ENCODE measurements at places on chromosomes 3 and 15.

GRCh38 chr3:4926892-4927291 is 52.3 kb upstream of the BHLHE40 start:
- DNase-seq: no peak

DNA sequence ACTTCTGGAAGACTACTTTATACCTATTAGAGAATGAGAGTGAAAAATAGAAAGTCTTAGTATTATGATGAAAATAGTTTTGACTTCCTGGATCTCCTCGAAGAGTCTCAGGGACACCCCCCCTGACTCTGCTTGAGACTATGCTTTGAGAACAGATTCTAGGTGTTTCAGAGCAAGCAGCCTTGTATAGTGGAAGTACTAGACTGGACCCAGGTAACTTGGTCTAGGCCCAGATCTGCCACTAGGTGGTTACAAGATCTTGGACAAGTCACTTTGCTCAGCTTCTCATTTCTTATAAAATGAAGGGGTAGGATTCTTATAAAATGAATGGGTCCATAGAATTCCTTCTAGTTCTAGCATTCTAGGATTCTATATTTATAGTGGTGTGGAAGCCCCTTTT is 9.1 kb downstream of the ABHD5 start:
- DNase-seq: no peak

DNA sequence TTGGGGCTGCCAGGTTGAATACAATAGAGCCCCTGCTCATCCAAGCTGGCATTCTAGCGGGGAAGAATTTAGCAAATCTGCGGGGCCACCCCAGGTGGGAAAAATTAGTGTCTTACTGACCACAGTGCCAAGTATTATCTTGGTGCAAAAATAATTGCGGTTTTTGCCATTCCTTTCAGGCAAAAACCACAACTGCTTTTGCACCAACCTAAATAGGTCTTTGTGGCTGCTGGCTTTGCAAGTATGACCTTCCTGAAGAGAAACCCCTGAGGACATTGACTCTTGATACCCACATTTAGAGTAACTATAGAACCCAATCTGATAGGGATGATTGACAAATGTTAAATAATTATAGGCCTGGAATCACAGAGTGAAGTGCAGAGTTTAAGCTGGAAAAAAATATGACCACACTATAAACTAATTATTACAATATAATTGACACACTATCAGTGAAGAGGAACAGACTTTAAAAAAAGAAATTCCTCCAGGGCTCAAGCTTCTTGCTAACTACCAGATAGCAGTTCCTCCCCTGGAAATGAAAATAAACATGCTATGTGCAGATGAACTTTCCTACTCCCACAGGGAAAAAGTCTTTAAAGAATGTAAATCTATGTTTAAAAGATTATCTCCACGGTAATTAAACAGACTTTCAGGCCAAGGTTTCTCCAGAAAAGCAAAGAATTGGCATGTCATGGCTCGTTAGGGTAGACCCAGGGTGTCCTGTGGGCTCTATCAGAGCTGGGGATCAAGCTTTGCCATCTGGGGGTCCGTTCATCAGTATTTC is 34.4 kb downstream of the CA12 start:
- DNase-seq: no peak

DNA sequence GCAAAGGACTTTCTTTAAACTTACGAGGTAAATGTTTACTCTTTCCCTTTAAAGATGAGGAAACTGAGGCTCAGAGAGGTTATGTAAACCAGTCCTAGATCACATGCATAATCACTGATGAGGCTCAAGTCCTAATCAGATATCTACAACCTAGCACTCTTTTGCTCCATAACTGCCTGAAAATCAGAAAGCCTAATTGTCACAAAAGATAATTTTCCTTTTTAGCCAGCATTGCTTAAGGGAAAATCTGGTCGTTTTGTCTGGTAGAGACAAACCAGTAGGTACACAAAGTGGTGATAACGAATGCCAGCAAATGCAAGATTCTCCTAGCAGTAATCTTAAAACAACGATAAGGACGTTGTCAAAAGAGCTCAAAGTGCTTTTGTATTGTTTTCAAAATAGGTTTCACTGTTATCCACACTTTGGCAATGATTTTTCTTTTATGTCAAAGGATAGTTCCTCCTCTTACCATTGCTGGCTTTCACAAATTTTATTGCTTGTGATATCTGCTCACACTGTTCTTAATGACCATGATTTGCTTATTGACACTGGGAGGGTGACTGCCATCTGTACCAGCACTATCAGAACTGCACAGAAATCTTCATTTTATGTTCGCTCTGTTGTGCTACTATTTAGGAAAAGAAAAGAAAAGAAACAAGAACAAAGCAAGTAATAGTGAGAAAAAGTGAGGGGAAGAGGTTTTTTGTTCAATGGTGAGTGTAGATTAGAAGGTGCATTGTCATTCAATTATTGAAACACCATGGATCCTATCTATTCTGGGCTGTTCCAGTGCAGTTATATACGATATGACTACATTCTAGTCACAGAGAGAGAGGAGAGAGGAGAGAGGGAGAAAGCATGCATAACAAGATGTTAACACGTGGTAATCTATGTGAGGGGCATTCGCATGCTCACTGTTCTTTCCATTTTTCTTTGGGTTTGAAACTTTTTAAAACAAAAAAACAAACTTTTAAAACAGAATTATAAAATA is 13.7 kb downstream of the IQCH start:
- no peak for DNase-seq

DNA sequence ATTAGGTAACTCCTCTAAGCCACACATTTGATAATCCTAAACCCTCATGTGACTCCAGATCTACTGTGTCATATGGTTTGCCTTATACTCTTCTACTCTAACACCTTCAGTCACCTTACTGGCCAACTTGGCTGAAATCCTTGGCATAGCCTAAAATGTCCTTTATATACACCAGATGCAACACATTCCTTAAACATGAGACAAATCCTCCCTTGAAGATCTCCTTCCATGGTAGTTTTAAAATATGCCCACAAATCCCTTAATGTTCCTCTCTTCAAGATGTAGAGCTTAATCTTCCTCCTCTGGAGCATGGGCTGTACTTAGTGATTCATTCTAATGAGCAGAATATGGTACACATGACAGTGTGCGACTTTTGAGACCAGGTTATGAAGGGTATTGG is 238.9 kb downstream of the SUCLG2 start:
- no peak for DNase-seq

DNA sequence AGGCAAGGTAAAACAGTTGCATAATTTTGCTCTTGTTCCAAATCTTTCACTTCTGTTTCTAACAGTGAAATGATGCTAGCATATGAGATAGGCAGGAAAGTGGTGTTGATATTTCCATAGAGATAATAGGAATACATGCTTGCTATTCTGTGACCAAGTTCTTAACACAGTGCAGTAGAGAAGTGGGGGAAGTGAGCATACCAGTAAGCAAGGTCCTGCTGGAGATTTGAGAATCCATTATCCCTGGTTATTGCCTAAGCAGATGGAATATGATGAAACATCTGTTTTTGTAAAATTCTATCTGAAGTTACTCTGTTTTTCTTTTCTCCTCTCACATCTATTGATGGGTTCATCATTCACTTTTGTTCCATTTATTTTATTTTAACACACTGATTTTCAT is 28.7 kb downstream of the USP8 start:
- DNase-seq: no peak

Data from stimulated activated CD8-positive, alpha-beta memory T cell treated with anti-CD3 and anti-CD28 coated beads, Interleukin-12 subunit alpha, Interleukin-12 subunit beta, amount 100 ng/mL, for 1 hour (primary cell).